ENCODE measurements at places on chromosomes 1 and 21.

DNA sequence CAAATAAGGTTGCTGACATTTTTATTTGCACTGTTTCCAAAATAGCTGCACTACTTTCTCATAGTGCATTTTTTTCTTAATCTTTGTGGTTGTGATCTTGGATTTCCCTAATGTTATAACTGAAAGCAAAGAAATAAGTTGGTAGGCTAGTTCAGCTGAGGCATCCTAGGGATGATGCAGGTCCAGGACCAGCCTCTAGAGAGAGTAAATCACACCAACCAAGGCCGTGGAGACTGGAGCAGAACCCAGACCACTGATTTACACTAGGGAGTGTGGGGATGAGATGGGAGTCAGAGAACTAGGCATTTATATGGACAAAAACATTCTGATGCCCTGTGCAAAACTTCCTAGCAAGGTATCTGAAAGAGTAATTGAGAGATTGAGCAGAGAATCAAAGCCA lies 104.5 kb downstream of the URB2 start:
- no peak for DNase-seq

GRCh38 chr1:183702087-183702812 lies 49.1 kb upstream of the APOBEC4 start:
- DNase-seq, result no peak

GRCh38 chr1:10724052-10724494 lies 72.4 kb downstream of the CASZ1 start:
- DNase-seq, result peak; percentile 13

DNA sequence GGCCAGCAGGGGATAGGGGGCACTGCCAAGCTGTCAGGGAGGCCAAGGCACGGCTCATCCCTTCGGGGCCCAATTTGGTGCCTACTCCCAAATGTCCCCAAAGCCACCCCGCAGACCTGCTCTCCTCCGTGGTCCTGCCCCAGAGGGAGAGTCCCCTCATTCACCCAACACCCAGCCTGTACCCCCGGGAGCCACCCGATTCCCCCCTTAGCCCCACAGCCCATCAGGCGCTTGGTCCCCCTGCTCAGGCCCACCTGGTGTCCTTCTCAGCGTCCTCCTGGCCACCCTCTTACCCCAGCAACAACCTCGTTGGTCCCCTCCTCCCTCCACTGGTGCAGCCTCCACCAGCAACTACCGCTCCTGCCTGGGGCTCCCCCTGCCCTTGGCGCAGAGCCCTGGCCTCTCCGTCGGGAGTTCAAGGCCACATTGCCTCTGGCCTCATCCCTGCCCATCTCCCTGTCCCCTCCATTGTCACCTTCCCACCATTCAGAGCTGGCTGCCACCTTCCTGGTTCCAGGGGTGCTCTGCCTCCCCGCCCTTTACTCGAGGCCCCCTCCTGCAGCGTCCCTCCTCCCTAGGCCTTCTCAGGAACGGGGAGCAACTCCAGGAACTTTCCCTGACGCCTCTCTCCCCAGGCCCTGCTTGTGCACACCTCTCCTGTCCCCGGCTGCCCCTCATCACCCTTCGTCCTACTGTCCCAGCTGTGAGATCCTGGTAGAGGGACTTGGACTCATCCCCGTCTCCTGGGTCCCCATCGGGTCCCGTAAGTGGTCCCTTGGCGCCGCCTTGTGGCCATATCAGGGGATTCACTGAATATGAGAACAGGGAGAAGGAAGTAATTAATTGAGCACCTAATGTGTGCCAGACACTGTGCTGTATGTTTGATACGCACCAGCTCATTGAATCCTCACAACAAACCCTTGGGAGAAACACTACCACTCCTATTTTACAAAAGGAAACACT lies 73.9 kb downstream of the RAP1GAP start:
- DNase-seq, result peak; percentile 47

DNA sequence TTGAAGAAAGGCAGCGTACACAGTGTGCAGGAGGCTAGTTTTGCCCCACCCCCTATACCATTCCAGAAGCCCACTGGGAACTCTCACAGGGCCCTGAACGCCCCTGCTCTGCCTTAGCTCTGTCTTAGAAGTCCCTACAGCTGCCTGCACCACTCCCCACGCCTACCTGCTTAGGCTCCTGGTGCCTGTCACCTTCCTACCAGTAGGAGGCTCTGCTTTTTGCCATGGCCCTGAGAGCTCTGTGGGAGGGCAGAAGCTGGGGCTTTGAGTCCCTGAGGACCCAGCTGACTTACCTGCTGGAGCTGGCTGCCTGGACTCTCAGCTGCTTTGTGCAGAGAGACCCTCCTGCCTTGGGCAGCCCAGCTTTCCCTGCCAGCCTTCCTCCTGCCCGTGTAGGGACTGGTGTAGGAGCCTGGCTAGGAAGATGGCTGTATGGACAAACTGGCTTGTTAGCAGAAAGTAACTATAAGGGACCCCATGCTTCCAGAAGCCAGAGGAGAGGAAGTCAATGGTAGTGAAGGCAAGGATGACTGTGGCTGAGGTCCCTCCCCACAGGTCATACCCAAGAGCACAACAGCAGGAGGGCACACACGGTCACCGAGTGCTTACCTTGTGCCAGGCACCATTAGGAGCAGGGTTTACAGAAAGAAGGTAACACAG lies 9.8 kb upstream of the CELSR2 start:
- DNase-seq, result peak; percentile 46

- peak; percentile 22 for DNase-seq
Measured at GRCh38 chr1:194338241-194338948, 1152.0 kb upstream of the B3GALT2 start.

- peak; percentile 45 for DNase-seq
Measured at GRCh38 chr1:239976130-239976968, 115.3 kb upstream of the FMN2 start.

DNA sequence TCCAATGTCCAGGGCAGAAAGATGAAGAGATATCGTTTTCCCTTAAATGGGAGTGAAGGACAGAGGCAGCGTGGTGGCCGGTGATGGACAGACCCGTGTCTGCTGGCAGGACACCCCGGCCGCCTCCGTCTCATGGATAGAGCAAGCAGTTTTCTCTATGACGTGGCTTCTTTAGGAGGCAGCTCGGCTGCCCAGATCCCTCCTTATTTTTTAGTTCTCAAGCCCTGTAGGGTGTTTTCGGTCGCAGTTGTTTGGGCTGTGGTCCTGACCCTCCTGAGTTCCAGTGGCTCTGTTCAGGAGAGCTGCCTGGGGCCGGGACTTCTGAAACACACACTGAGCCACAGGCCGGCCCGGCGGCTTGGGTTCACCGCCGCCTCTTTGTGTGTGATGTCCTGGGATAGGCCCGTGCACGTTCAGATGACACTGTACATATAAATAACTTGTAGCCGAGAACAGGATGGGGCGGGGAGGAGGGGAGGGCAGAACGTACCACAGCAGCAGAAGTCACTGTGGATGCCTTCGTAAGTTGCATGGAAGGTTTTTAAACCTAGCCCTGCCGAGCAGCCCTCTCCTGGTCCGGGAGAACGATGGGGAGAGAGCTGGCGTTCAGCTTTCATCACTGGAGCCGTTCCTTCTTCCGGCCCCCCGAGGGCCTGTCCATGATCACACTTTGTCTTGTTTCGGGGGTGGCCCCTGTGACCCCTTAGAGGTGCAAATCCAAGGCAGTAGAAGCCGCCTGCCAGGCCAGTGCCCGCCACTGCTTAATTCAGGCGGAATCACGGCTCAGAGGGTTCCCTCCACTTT lies 65.2 kb downstream of the SIK1 start:
- DNase-seq, result peak; percentile 82

GRCh38 chr1:38584448-38585355 lies 274.9 kb downstream of the RRAGC start:
- DNase-seq, result no peak

GRCh38 chr1:229086091-229086490 lies 184.8 kb upstream of the RAB4A start:
- peak; percentile 22 for DNase-seq

DNA sequence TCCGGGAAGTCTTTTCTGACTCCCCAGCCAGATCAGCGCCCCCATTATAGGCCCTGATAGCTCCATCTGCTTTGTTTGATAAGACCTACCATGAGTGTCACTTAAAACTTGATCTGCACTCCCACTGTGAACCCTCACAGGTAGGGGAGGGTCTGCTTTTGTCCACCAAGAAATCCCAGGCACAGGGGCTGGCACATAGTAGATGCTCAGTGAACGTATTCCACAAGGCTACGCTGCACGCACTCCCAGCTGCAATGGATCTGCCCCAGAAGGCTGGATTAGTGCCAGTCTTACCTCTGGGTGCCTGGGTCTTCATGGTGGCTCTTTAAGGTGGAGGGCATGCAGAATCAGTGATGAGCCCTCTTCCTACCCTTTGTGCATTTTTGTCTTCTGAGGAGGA lies 447.1 kb downstream of the PTPRU start:
- no peak for DNase-seq

- peak; percentile 51 for DNase-seq
Measured at GRCh38 chr1:246724731-246725095, 504 bp downstream of the SCCPDH start.

- peak; percentile 36 for DNase-seq
Measured at GRCh38 chr1:68132426-68133130, 82.2 kb upstream of the DIRAS3 start.

- DNase-seq, result peak; percentile 2
Measured at GRCh38 chr1:5622412-5622811, 369.8 kb downstream of the NPHP4 start.

DNA sequence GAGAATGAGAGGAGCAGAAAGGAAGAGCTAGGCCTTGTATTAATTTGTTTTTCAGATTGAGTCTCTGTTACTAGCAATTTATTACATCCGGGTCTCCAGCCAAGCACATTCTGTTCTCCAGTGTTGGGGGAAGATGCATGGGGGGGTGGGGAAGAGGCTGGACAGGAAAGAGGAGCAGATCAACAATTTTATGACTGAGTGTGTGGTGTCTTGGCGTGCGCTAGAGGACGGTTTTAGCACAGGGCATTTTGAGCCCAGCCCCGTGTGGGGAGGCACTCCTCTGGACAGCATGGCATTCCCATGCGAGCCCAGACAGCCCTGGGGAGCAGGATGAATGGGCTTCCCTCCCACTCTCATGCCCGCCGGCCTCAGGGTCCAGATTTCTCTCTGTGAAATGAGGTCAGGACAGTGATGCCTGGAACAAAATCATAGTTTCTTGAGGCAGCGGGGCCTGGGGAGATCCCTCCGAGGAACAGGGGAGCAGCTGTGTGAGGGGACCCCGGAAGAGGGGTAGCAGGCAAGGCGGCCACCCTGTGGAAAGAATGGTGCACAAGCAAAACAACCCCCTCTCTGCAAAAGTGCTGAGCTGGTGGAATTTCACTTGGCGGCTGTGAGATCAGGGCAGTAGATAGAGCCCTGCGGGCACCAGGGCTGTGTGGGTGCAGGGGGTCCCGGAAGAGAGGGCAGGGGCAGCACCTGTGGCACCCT lies 16.3 kb downstream of the SOX13 start:
- peak; percentile 60 for DNase-seq

- no peak for DNase-seq
Measured at GRCh38 chr1:113057006-113057405, 16.0 kb upstream of the LRIG2 start.

DNA sequence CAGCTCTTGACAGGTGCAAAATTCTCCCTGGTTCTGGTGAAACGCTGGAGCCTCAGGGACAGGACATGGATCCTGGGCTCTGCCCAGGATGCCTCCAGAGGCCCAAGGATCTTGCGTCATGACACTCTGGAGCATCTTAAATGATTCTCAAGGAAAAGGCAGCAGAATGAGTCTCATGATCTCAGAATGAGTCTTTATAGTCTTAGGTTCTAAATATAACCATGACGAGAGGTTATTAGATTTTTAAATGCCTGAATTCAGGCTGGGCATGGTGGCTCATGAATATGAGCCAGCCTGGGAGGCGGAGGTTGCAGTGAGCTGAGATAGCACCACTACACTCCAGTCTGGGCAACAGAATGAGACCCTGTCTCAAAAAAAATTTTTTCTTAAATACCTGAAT lies 55.5 kb downstream of the ECE1 start:
- DNase-seq, result peak; percentile 13

GRCh38 chr1:175494950-175495349 lies 248.4 kb downstream of the TNR start:
- no peak for DNase-seq

GRCh38 chr1:232282498-232282897 lies 347.4 kb downstream of the SIPA1L2 start:
- DNase-seq, result no peak

DNA sequence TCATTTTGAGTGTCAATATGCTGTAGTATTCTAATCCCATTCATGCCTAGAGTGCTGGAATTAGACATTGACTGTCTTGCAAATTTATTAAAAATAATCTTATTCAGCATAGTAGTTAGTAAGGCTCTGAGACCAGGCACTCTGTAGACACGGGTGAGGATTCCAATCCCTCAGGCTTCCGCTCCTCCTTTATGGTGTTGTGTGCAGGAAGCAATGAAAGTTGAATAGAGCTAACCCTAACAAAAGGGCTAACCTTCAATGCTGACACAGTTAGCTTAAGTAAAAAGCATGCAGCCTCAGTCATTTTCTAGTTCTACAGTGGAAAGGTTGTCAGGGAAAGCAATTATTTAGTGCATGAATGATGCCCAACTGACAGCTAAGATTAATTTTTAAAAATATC lies 199.6 kb upstream of the SGIP1 start:
- DNase-seq, result no peak

- no peak for DNase-seq
Measured at GRCh38 chr21:21188513-21189195, 190.4 kb downstream of the NCAM2 start.

GRCh38 chr1:245341743-245342142 lies 187.0 kb downstream of the KIF26B start:
- DNase-seq, result no peak

GRCh38 chr1:116495535-116495934 lies 75.3 kb downstream of the CD58 start:
- DNase-seq, result no peak

GRCh38 chr1:199403531-199404116 lies 623.9 kb upstream of the NR5A2 start:
- peak; percentile 85 for DNase-seq

- DNase-seq, result no peak
Measured at GRCh38 chr1:15691434-15692032, 7.4 kb downstream of the PLEKHM2 start.

DNA sequence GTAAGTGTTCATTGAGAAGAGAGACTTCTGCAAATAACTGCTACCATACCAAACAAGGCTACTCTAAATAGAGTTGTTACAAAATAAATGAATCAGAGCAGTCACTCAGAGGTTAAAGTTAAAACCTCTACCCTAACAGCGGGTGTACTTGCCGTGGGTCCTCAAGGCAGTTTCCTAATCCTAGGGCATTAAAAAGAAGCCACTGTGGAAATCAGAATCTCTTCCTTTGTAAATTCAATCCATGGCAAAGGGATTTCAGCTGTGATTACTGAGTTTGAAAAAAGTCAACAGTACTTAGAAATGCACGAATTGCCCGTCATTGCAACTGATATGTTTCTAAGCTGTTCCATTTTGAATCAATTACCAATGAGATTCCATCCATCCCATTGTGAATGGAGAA lies 13.5 kb downstream of the TBX15 start:
- DNase-seq, result no peak

- no peak for DNase-seq
Measured at GRCh38 chr1:186626356-186626932, 53.8 kb downstream of the PTGS2 start.

Measured in fibroblast of skin of right quadriceps (primary cell).